CD4-positive, alpha-beta T cell treated with Interleukin-10 for 1 hour (primary cell): ENCODE measurements at places on chromosomes 7 and 10.

DNA sequence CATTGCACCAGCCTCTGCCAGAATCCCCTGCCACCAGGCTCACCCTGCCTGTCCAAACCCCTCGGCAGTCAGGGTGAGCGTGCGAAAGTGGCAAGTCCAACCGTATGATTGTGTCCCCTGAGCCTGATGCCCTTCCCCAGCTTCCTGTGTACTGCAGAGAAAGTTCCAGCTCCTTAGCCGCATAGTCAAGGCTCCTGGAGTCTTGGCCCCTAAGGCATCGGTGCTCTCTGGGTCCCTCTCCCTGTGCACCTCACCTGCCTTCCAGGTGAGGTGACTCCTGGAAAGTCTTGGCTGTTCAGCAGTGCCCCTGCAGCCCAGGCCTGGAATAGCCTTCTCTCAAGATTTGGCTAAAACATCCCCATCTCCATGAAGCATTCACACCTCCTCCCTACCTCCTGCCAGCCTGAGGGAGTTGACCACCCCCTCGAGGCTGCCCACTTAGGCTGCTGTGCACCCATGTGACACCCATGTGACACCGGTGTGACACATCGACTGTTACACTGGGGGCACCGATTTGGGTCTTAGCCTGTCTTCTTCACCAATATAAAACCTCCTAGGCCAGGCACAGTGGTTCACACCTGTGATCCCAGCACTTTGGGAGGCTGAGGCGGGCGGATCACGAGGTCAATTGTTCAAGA lies 56.1 kb upstream of the ELN start:
- DNase-seq: no peak

DNA sequence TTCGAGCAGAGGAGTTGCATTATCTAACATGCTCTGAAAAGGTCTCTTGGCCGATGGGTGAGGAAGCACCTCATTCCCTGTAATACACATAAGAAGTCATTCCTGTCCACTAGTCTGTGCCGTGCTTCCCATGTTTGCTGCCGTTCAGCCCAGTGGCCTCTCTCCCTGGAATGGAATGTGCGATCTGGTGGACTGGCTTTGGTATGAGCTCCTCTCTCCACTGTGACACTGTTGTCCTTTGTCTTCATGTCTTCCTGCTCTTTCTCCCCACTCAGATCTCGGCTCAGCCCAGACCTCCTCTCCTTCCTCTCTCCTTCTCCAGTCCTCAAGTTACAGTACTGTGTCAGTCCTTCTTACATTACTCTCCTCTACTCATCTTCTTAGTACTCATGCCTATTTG lies 192.8 kb upstream of the KLF6 start:
- DNase-seq: no peak

DNA sequence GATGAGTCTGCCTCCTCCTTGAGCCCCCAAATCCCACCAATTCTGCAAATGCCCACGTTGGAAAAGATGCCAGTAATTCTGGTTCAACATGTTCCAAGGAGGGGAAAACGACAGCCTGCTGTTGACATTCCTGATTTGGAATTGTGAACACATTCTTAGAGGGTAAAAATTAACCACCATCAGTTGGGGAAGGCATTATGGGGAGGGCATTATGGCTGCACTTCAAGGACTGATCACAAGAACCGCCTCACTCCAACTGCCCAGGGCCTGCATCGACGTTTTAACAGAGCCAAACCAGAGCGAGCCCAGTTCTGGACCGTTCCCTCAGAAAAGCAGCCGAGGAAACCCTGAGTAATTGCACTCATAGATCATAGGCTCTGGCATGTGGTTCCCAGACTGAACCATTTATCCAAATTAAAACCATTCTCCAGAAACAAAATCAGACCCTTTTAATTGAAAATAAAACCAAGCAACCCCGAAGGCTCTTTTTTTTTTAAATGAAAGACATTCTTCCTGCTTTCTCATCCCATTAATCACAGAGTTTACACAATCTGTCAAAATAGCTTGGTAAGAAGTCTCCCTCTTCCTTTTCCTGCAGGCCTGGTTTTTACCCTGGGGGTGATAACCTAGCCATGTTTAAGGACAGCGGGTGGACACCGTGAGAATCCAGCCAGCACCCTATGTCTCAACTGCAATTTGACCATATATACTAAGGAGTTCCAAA lies 8.0 kb downstream of the TNS3 start:
- DNase-seq: no peak

DNA sequence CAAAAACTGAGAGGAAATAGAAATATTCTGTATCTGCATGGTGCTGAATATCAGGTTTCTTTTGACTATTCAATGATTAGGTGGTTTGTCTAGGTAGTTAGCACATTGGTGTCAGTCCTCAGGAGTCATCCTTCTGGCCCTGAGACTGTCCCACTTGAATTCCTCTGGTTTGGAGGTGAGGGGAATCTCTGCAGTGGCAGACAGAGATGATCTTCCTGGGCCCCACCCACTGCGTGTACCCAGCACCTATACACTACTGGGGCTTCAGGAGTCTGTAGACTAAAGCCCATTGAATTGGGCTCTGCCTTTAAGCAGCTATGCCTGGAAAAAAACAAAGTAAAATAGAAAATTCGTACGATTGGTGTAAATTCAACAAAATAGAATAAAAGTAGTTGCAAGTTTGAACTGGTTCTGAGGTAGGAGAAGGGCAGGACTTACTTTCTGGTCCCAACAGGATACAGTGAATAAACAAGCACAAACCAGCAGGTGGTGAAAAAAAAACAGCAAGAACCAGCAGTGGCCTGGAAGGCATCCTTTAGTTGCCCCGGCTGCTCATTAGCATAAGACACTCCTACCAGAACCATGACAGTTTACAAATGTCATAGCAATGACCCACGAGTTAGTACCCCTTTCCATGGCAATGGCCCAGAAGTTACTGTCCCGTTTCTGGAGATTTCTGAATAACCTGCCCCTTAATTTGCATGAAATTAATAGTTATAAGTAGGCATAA lies 1.7 kb downstream of the LIPM start:
- DNase-seq: no peak

GRCh38 chr10:14466257-14466656 lies 135.5 kb upstream of the FRMD4A start:
- no peak for DNase-seq

DNA sequence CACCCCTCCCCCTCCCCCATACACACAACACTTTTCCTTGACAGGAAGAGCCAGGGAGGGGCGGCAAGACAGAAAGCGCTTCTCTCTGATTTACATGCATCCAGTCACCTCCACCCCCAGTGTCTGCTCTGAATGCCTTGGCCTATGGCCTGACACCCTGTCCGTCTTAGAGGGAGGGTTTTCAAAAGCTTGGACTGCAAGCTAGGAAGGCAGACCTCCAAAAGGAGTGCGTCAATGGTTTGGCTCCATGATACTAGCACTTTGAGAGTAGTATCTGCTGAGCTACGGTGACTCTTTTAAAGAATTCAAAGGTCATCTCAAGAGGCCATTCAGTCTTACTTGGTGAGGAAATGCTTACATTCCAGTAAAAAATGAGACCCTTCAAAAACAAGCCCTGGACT lies 20.3 kb upstream of the PAX2 start:
- DNase-seq: no peak

DNA sequence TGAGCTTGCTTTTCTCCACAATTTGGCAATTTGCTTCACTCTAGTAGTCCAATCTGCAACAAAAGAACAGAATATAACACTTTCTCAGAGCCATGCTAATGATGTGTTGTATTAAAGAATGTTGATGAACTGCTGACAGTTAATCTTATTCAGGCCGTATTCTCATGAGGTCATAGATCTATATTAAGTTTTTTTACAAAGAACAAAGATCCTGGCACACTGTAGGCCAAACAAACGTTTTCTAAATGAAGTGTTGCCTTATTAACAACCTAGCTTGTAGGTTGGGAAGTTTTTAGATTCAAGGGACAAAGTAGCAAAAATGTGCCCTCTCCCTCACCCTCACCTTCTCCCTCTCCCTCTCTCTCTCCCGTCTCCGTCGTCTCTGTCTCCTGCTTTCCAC lies 6.8 kb downstream of the HILPDA start:
- no peak for DNase-seq

- DNase-seq: no peak
Observed at GRCh38 chr10:89053555-89053954, 63.0 kb downstream of the FAS start.

DNA sequence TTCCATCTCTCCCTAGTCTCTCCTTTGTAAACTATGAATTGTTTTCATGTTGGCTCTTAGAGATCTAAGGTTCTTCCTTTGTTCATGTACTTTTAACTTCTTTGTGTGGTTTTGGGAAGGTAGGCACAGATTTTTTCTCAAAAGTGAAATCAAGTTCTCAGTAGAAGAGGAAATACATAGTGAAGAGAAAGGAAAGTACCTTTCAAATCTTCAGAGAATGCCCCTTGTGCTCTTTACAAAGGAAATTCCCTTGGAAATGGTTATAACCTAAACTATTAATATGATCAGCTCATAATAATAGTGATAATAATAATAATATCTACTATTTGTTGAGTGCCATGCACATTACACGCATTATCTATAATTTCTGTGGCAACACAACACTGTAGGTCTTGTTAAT lies 318.5 kb downstream of the PRPF18 start:
- no peak for DNase-seq

DNA sequence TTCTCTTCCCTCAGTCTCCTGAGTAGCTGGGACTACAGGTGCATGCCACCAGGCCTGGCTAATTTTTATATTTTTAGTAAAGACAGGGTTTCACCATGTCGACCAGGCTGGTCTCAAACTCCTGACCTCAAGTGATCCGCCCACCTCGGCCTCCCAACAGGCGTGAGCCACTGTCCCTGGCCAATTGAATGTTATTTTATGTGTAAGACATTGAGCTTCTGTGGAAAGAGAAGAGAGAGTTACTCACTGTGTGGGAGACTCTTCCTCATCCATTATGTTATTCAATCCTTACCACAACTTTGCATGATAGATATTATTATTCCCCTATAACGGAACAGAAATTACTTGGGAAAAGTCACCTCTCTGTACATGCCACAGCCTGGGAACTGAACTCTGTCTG lies 32.6 kb upstream of the MXI1 start:
- DNase-seq: no peak

GRCh38 chr7:37848297-37848696 lies at the start of gene NME8:
TSS of gene NME8 (plus strand) at chr7:37848597. CDS start at chr7:37850267, 1,670 bp downstream.
- DNase-seq: no peak

- DNase-seq: no peak
Observed at GRCh38 chr7:138067774-138068173, 8.5 kb upstream of the AKR1D1 start.

GRCh38 chr7:111409714-111410422 lies 152.4 kb downstream of the IMMP2L start:
- DNase-seq: no peak

DNA sequence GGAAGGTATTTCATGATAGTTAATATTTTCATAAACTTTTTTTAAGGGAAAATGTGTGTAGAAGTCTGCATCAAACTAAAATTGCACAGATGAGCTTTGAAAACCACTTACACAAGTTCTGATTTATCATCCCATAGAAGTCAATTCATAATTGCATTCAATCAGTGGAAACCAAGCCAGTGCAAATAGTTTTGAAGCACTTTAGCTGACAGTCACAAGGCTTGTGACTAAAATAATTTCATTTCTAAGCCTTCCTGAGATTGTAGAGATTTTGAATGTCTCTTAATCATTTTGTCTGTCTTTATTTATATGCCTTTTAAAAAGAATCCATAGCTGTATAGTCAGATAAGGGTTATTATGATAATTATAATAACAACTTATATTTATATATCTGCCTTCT lies 41.4 kb downstream of the EXOC4 start:
- no peak for DNase-seq

- DNase-seq: no peak
Observed at GRCh38 chr7:26348234-26348851, 56.7 kb downstream of the SNX10 start.

- DNase-seq: no peak
Observed at GRCh38 chr10:99941942-99942820, 67.6 kb downstream of the DNMBP start.

- DNase-seq: no peak
Observed at GRCh38 chr7:7650682-7651206, 10.2 kb downstream of the UMAD1 start.

DNA sequence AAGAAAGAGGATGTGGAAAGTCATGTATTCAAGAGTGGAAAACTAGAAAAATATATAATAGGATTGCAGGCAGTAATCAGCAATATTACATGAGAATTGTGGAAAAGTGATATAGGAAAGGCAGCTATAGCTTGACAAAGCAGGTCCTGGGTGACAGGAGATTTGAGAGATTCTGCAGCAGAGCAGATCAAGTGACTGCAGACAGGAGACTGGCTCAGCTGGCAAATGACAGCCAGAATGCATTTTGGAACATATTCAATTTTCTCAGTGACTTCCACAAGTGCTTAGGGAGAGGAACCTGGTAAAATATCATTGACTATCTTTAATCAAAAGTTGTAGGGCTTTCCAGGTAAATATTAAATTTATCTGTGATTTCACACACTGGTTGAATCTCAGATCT lies 260.5 kb upstream of the CACNA2D1 start:
- no peak for DNase-seq

GRCh38 chr10:29619241-29619669 lies 15.5 kb downstream of the SVIL start:
- no peak for DNase-seq

DNA sequence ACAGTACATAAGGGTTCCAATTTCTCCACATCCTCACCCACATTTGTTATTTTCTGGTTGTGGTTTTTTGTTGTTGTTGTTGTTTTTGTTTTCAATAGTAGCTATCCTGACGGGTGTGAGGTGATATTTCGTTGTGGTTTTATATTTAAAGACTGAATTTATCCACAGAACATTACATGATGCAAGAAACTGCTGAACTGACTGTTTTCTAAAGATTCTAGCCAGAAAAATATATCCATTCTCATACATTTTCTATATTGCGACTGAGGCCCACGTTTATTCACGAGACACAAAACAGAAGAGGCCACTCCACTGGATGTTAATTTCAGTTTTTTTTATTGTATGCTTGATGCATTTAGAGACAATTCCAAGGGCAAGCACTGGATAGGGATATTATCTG lies 69.8 kb downstream of the SCRN1 start:
- DNase-seq: no peak

- peak; percentile 64 for DNase-seq
Observed at GRCh38 chr7:127391591-127392181, 822 bp downstream of the ZNF800 start.
